ENCODE measurements at places on chromosomes 5 and 9.

DNA sequence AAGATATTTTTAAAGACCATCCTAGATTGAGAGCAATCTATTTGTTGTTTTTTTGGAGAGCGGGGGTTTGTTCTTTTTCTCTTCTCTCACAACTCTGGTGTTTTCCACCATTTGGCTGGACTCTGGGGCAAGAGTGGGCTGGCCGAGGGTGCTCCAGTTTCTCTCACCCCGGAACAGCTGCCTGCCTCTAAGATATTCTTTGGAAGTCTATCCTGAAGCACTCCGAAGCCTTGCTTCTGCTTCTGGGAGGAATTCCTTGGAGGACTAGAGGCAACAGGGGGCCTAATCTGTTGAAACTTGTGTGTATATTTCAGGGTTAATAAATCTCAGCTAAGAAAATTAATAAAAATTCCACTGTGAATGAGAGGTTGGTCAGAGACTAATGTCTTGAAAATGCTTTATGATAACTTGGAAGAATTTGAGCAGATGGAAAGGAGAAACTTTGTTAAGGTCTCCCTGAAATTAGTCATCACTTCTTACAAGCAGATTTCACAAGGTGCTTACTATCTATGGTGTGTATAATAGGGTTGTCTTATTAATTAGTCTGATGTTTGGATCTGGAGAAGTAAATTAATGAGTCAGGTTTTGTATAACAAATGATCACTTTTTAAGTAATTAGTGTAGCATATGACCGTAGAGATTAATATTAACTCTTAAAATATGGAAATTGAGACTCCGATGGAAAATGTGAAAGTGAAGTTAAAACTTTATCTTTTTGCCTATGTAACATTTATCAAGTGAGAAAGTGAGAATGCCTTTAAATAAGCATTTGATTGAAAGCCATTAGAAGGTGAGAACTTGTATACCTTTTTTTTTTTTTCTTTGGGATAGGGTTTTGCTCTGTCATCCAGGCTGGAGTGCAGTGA lies 4.0 kb downstream of the MAN2A1 start:
- DNase-seq = no peak

GRCh38 chr9:7841831-7842230 lies 42.3 kb upstream of the DMAC1 start:
- DNase-seq = no peak

GRCh38 chr5:13408616-13409015 lies 535.9 kb downstream of the DNAH5 start:
- DNase-seq = no peak

DNA sequence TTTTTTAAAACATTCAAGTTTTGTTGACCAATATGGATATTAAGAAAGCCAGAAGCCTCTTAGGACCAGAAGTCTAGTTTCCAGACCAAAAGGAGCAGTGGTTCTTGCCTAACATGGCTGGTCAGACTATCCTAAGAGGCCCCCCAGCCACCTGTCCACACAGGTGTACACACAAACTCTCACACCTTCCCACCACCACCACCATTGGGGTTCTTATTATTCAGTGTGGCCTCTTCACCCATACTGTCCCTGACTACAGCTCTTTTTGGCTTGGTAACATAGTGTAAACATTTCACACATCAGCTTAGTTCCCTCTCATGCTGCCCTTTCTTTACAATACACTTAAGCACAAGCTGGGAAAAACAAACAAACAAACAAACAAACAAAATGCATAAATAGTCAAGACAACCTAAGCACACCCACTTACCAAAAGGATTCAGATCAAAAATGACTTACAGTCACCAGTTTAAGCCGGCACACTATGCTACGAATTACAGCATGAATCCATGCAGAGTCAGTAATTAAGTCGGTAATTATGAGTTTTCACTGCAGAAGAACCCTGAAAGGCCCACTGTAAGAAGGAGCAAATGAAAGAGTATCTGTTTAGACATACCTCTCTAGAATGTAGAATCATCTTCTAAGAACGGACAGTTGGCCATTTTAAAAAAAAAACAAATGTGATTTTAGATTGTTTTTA lies 9.5 kb downstream of the LHFPL2 start:
- no peak for DNase-seq

- no peak for DNase-seq
Observed at GRCh38 chr9:37521111-37521510, 35.4 kb downstream of the POLR1E start.

- peak; percentile 26 for DNase-seq
Observed at GRCh38 chr5:128084228-128085167, 932 bp downstream of the SLC12A2 start.

GRCh38 chr5:142866563-142867275 lies 96.5 kb downstream of the ARHGAP26 start:
- peak; percentile 71 for DNase-seq

GRCh38 chr5:72498284-72498683 lies 8.9 kb downstream of the ZNF366 start:
- DNase-seq = no peak

GRCh38 chr5:135030956-135031812 lies 2.8 kb downstream of the PITX1 start:
- no peak for DNase-seq
